ENCODE measurements at places on chromosomes 5 and 9.
A peak's percentile ranks its signal among the peaks of the same experiment; 100 is the strongest.

DNA sequence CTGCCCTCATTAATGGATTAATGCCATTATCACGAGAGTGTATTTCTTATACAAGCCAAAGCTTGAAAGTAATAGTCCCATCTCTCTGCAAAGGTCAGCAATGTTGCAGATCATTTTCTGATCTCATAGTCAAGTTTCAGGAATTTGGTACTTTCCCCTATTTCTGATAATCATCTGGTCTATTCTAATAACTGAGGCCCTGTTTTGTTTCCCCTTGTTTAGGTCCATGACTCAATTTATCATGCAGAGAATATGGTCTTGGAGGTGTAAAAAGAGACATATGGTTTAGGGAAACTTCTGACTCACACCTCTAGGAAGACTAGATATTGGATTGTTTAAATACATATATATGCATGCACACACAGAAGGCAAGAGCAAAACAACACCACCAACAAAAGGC, 339.3 kb upstream of the NUDT12 start:
- DNase-seq, result no peak

- DNase-seq, result no peak
Observed at GRCh38 chr5:161676103-161676502, 9.4 kb upstream of the GABRA6 start.

- no peak for DNase-seq
Observed at GRCh38 chr5:40410231-40410861, 269.4 kb upstream of the PTGER4 start.

GRCh38 chr5:73274881-73275663, 102.1 kb downstream of the TMEM174 start:
- DNase-seq, result peak; percentile 42

DNA sequence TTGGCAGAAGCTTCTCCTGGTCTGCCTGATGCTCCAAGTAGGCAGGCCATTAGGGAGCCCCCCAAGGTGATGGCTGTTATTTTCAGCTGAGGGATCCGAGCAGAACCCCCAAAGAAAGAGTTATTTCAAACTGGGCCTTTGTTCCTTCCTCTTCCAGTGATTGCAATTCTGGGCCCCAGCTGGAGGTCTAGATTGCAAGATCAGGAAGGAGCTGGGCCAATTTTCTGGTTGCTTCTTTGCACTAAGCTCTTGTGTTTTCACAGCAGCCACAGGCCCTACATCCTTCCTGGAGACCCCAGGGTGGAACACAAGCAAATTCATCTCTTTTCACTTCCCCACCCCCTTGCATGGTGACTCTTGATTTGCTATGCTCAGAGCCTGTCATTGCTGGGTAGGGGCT, 215.0 kb downstream of the SEMA6A start:
- no peak for DNase-seq

- no peak for DNase-seq
Observed at GRCh38 chr5:59357381-59357977, 536.0 kb downstream of the PDE4D start.

DNA sequence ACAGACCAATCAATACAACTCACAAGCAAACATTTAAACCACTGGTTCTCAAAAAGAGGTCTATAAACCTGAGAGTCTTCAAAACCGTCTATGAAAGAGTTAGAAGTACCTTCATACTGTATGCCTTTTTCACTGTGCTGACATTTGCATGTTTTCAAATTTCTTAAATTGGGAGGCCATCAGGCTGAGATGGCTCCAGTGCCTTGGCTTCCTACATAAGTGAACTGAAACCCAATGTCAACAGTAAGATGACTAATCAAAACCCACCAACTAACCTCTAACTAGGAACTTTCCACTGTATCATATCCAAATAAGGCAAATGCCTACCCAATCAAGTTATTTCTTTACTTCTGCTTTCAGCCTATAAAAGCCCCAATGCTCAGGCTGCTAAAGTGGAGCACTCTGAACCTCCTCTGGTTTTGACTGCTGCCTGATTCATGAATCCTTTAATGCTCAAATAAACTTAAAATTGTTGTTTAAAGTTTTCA, 35.1 kb downstream of the FAM13B start:
- DNase-seq, result no peak

DNA sequence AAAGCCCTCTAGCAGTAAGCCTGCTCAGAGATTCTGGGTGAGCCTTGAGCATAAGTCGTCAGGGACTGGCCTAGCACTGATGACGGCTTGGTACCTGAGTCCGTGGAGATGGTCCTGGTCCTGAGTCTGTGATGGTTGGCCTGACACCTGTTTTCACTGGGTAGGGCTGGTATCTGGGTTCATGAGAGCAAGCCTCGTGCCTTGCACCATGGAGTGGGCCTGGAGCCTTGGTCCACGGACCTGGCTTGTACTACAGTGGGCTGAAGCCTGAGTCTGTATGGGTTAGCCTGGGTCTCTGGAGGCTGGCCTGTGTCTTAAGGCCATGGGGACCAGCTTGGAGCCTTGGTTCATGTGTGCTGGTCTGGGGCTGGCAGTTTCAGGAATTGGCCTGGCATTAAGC, 310.3 kb upstream of the ISL1 start:
- no peak for DNase-seq

DNA sequence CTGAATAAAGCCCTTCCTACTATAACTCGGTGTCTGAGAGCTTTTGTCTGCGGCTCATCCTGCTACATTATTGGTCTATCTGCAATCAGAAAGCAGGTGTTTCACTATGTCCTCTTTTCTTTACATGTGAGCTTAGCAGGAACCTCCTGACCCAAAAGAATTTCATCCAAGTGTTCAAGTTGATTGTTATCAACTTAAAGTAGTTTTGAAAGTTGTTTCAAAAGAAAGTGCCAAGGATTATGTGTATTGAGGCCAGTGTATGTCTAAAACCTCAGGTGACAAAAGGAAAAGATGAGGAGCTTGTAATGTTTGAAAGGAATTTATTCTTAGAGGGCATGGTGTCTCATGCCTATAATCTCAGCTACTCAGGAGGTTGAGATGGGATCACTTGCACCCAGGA, 8.1 kb upstream of the SELENOP start:
- no peak for DNase-seq

DNA sequence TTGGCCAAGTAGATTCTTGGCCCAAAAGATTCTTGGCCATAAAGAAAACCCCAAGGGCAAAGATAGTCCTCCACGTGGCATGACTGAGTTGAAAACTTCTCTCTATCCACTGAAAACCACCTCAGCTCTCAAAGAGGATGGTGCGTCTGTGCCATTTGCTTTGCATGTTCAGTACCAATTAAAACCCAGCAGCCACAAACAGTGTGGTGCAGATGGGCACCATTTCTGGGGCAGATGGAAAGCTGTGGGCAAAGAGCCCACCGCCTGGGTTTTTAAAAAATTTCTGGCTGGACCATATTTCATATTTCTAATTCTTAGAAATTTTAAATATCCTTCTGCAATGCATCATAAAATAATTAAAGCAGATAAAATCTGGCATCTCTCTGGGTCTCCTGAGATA, 84.5 kb upstream of the PUM3 start:
- no peak for DNase-seq

- DNase-seq, result no peak
Observed at GRCh38 chr9:81619353-81620001, 69.9 kb downstream of the TLE1 start.

DNA sequence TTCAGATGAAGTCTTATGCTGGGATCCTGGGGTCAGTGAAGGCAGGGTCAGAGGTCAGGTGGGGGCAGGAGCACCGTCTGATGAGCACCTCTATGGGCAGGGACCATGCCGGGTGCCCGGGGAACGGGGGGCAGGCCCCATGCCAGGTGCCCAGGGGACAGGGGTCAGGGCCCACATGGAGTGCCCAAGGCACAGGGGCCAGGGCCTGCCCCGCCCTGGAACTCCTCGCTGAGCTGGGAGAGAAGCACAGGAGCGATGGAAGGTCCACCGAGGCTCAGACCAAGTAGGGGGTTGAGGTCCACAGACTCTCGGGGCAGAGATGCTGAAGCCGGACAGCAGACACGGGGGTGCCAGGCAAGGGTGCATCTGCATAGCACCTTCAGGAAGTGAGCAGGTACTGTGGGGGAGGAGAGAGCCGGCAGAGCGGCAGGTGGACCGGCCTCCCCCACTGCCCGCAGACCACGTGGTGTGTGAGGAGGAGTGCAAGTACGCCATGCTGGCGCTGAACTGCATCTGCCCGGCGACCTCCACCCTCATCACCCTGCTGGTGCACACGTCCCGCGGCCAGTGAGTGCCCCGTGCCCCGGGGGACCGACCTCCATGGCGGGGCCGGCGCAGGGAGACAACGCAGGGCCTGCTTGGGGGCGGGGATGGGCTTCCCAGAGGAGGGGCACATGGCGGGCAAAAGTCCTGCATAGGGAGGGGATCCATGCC, 67.7 kb downstream of the KCNT1 start:
- no peak for DNase-seq

- DNase-seq, result no peak
Observed at GRCh38 chr5:110790673-110791072, 51.9 kb downstream of the SLC25A46 start.

- DNase-seq, result no peak
Observed at GRCh38 chr9:135098400-135099105, 11.1 kb downstream of the OLFM1 start.

GRCh38 chr9:6243746-6244145, 28.1 kb downstream of the IL33 start:
- no peak for DNase-seq

DNA sequence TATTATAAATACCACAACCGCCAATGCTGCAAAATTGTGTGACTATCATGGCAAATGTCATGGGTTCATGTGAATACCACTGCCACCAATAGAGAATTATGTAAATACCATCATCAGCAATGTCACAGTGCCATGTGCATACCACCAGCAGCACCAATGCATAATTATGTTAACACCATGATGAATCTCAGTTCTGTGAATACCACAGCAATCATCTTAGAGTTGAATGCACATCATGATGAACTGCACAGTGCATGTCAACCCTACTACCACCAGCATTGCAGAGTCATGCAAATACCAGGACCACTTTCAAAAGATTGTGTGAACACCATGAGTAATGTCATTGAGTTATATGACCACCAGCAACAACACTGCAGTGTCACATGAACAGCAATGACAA, 63.2 kb downstream of the SHC3 start:
- DNase-seq, result no peak
